ENCODE measurements at places on chromosomes 4 and X. TPM values are rescaled to one million over a fixed set of nuclear protein-coding genes. Genes with fewer than 3 reads are reported as not detected.

DNA sequence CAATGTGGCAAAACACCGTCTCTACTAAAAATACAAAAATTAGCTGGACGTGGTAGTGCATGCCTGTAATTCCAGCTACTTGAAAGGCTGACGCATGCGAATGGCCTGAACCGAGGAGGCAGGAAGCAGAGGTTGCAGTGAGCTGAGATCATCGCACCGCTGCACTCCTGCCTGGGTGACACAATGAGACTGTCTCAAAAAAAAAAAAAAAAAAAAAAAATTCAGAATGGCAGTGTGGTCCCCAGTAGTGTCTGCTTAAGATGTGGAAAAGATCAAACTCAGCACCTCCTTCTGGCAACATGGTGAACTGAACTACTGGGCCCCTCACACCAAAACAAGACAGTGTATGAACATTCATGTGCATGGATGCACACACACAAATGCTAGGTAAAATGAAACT is 32.2 kb downstream of the SMS start:
- no peak for DNase-seq

DNA sequence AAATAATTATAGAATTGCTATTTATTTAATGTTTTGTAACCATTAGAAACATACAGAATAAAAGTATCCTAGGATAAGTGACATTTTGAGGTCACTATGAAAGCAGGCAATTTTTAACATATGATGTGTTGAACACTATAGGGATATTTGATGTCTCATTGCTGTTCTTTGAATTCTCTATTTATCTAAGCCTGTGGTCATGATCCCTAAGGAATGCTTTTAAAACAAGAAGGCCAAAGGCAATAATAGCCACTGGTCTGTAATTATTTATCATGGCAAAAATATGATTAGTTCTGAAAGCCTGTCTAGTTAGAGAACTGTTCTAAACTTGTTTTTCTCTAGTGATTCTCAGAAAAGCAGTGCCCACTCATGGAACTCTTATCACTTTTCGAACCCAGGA is 186.6 kb downstream of the RPA4 start:
- DNase-seq = no peak

GRCh38 chrX:105972690-105973386 is 65.7 kb downstream of the SERPINA7 start:
- DNase-seq = no peak

DNA sequence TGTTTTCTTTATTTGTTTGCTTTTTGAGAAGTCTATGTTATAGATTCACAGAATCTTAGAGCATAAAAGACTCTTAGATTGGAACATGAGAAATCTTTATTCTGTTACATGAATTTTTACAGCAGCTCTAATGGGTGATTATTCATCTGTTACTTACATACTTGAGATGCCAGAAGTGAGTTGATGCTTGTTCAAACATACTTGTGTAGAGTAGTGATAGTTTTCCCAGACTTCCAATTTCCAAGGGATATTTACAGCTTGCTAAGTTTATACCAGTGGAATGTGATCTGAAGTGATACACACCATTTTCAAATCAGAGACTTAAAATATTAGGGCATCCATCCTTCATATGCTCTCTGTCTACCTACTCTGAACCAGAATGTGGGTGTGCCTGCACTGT is 252.9 kb upstream of the SMIM31 start:
- no peak for DNase-seq

GRCh38 chr4:38138363-38138762 is 178.2 kb downstream of the PTTG2 start:
- DNase-seq = no peak

- DNase-seq = no peak
These were observed 129.8 kb downstream of the TBCK start for GRCh38 chr4:106186201-106186600.

GRCh38 chr4:74364256-74364651 is 691 bp upstream of the EREG start:
- DNase-seq = no peak

GRCh38 chr4:182126603-182127002 is 116.6 kb upstream of the TENM3 start:
- DNase-seq = no peak

DNA sequence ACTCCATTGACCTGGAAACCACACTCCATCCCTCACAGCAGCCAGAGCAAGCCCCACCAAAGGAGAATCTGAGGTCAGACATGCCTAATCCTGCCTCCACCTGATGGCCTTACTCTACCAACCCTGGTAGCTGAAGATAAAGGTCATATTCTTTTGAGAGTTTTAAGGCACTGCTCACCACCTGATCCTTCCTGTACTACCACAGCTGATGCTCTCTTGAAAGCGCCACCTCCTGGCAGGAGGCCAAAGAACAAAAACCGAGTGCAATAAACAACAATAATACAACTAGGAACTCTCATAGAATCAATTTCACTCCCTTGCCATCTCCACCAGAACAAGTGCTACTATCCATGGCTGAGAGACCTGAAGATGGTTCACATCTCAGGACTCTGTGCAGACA is 301.6 kb downstream of the NAF1 start:
- no peak for DNase-seq

DNA sequence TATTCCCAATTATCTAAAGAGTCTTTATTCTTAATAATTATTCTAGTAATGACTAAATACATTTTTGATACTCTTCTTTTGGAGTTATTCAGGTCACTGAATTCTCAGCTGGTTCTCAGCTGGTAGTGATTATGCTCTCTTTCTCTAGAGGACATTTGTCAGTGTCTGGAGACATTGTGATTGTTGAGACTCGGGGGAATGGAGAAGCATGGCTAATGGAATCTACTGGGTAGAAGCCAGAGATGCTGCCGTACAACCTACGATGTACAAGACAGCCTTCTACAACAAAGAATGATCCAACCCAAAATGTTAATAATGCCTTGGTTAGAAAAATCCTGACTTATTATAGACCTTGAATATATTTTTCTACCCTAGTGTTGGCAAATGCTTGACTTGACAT is 149.2 kb upstream of the ANKRD50 start:
- no peak for DNase-seq

GRCh38 chr4:185811509-185812364 is at the start of gene SORBS2:
TSS of gene SORBS2 (minus strand) at chr4:185812194. CDS start at chr4:185690571, 121,623 bp downstream.
- no peak for DNase-seq

DNA sequence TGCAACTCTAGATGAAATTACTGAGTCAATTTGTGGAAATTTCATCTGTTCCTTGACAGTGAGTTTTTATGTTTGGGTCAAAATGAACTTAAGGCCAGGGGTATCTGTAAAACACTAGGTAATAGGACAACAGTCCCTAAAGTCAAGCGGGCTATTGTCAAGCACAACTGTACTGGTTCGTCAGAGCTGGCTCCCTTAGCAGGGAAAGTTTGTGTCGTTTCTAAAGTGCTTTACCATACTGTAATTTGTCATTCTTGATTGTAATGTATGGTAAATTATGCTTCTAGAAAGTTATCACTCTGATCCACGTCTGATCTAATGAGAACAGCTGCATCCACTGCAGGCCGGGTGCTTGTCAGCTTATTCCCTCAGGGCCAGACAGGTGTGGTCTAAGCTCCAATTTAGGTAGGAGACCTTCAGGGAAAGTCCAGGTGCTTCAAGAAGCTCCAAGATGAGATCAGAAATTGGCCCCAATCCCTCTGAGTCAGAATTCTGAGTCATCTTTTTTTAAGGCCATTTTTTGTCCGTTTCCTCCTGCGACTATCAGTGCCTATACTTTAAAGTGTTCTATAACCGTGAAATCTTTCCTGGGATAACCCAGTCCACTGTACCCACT is 92.2 kb downstream of the PALLD start:
- DNase-seq = no peak

DNA sequence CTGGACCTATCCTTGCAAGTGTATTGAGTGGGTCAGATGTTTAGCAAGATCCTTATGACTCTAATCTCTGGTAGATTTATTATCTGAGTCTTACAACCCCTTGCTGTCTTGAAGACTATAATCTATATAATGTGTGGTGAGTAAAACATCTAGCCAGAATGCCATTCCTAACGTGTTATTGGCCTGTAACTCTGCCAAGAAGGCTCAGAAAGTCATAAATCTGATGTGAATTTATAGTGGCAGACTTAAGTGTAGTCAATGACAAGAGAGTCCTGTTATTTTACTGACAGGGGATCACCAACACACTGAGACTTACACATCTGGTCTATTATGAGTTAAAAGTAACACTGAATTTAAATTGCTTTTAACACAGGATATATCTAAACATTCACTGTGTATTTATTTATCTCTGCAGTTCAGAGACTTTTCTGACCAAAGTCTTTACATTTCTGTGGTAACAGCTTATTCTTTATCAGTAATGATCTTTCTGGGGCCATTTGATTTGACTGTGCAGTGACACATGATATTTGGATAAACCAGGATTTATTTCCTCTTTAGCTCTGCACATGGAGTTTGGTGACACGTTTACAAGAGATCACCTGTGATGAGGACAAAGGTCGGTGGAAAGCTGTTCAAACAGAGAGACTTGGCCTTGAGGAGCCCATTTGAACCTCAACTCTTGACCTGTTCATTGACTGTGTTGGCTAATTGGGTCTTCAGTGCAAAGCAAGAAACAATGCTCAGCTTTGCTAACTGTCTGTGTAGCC is 415.8 kb downstream of the STIM2 start:
- DNase-seq = no peak

DNA sequence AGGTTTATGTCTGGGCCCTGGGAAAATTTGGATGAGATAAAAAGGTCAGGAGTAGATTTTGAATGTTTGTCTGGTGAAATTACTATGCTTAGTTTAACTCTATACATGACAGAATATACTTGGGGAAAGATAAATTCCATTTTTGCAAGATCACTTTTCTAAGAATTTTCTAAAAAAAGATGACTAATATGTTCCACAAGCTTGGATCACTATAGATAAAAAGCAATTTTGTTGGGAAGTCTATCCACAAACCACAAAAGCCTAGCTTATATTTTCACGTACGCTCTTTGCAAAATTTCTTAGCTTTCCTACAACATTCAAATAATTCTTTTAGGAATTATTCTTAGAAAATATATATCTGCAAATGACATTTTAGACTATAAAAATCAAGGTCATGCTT is 20.6 kb upstream of the COQ2 start:
- DNase-seq = no peak

TDO2 gene
- 0.91 TPM for polyA plus RNA-seq

SLC25A5 gene
- 358 TPM for polyA plus RNA-seq

XK gene
- 1.2 TPM for polyA plus RNA-seq

CMC4 gene
- 10.7 TPM for polyA plus RNA-seq

NEUROG2 gene
- polyA plus RNA-seq = not detected

SLC10A7 gene
- polyA plus RNA-seq = 13.4 TPM

HNRNPDL gene
- 583 TPM for polyA plus RNA-seq

ITGB1BP2 gene
- polyA plus RNA-seq = 1.2 TPM

HNRNPD gene
- polyA plus RNA-seq = 621 TPM

SPANXN5 gene
- not detected for polyA plus RNA-seq

TAF7L gene
- polyA plus RNA-seq = 0.62 TPM

CWH43 gene
- 8.3 TPM for polyA plus RNA-seq

IQCM gene
- not detected for polyA plus RNA-seq

IBSP gene
- polyA plus RNA-seq = not detected
